Right atrium auricular region (tissue), 2 donors: ENCODE measurements at places on chromosomes 7 and 10. TPM values are rescaled to one million over a fixed set of nuclear protein-coding genes. Genes with fewer than 3 reads are reported as not detected.

DNA sequence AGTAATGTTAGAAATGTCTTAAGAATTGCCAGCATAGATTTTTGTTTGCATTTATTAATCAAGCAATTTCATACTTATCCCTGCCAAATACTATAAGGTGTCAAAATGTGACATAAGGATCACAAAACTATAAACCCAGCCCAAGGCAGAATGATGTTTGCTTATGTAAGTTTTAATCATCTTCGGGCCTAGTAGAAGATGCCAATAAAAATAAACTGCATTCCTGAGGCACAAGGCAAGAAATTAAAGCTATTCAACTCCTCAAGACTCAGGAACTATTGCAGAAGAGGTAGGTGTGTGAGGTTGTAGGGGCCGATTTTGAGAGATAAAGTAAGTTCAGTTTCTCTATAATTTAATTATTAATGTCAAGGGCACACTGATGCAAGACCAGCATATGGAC, 189.4 kb upstream of the AHR start:
- no peak for DNase-seq

DNA sequence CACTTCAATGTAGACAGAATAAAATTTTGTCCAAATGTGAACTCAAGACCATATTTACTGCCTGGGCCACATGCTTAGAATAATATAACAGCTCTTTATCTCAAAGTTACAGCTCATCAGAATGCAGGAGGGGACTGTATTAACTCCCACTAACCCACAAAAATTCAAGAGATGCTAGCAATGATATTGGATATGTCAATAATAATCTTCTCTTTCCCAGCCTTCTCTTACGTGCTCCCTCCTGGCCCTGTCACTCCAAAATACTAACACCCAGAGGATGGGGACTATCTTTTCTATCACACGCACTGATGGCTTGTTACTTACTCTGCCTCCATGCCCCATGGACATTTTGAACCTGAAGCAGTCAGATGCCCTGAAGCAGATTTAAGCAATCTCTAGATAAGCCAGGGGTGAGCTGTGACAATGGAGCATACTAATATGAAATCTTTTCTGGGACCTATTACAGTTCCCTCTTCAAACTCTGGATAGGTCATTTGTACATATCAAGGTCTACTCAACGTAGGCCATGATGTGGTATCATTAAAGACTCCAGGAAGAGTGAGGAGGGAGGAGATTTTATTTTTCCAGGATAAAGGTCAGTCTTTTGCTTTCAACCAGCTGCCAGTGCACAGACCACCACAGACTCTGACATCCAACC, 803.0 kb downstream of the GRM8 start:
- DNase-seq = no peak

DNA sequence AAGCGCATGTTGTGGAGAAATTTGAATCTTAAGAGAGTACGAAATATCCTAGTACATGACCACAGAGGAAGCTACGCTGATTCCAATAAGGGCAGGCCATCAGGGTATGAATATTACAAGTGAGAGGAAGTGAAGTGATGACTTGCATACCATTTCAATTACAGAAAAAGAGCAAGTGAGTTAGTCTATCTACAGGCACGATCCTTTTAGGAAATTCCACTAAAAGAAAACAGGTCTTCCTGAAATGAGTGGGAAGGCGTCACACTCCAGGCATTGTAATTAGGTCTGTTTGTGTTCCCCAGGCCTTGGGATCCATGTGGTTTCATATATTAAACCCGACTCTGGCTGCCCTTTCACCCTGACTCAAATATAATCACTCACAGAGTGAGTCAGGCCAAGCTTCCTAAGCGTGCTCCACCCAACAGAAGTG, 152.5 kb downstream of the SEMA3A start:
- no peak for DNase-seq

DNA sequence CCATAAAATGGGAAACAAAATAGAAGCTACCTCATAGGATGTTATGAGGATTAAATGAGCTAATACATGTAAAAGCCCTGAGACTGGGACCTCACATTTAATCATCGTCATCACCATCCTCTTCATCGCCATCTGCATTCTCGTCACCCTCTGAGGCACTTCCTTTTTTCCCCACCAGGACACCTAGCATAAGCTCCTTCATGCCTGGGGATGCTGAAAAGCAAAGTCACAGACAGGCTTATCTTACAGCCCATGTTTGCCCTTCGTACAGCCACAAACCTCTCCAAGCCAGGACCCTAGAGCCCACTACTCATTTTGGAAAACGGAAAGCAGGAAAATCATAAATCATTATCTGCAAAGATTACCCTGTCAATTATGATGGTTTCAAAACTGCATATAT, 249.6 kb downstream of the GPAM start:
- no peak for DNase-seq

GRCh38 chr7:74042746-74043522, 15.0 kb downstream of the ELN start:
- DNase-seq = no peak

DNA sequence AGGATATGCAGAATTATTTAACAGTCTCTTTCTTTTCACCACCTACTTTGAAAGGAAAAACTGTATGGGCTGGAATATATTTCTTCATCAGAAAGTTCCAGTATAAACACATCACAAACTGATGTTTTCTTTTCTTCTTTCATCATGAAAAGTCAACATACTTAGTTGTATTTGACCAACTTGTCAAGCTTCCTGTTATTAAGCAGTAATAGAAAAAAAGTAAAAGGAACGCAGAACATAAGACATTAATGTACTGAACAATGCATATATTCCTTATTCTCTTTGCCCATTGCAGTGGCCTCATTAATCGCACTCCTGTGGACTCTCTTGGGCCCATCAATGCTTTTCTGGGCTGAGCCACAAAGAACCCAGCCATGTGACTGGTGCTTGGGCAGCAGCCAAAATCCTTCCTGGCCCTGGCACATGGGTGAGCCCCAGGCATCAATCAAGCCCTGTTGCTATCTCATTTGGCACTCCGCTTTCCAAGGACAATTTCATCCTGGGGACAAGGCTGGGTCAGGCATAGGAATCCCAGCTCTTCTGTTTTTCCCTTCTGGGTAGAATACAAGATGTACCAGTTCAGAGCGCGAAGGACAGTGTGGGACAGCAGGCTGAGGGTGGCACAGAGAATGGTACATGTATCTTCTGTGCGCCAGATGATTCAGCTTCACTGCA, 42.3 kb downstream of the RHOBTB1 start:
- DNase-seq = peak; percentile 69

DNA sequence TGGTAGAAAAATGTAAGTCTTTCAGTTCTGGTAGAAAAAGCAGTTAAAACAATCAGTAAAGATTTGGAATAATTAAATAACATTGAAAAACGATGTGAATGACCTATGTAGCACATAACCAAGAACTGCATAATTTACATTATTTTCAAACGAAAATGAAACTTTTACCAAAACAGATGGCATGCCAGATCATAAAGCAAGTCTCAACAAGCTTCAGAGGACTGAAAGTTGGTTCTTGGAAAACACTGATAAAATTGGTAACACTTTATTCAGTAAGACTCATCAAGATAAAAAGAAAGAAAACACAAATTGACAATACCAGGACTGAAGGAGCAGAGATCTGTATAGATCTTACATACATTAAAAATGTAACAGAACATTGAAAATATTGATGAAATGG, 92.8 kb downstream of the VIPR2 start:
- DNase-seq = no peak

DNA sequence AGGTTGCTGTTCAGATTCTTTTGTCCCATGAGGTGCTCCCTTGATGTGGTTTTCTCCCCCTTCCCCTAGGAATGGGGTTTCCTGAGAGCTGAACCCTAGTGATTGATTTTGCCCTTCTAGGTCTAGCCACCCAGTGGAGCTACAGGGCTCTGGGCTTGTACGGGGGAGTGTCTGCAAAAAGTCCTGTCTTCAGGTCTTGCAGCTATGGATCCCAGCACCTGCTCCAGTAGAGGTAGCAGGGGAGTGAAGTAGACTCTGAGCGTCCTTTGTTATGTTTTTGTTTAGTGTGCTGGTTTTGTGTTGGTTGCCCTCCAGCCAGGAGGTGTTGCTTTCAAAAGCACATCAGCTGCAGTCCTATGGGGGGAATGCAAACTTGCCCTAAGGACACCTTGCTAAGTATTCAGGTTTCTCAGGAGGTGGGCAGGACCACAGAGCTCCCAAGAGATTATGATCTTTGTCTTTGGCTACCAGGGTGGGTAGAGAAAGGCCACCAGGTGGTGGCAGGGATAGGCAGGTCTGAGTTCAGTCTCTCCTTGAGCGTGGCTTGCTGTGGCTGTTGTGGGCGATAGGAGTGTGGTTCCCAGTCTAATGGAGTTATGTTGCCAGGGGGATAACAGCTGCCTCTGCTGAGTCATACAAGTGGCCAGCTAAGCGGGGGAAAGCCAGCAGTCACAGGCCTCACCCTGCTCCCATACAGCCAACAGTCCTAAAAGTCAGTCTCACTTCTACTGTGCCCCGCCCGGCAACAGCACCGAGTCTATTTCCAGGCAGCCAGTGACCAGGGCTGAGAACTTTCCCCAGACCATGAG, 92.4 kb upstream of the JCAD start:
- peak; percentile 84 for DNase-seq

GRCh38 chr7:138089080-138089901, 13.0 kb downstream of the AKR1D1 start:
- DNase-seq = no peak

DNA sequence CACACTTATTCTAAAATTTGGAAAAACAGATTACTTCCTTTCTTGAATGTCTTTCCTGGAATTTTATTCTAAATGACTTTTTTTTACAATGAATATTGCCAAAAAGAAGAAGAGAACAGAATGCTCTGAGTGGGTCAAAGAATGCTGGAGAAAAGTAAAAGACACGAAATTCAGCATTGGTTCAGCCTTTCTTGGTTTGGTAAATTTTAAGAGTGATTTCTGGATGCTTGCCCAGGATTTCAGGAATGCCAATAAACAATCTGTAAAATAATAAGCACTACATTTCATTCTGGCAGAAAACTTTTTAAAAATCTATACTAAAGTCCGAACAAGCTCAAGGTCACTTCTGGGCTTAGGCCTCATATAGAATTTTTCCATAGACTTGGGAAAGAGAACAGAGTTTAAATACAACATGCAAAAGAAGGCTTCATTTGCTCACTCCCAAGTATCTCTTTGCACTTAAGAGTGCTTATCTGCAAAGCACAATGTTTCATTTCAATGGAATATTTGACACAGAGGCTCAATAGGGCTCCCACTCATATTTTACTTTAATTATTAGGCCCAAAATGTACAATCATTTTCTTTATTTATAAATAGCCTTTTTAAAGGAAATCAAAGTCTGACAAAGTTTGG, 359.5 kb upstream of the ANKRD30A start:
- no peak for DNase-seq

DNA sequence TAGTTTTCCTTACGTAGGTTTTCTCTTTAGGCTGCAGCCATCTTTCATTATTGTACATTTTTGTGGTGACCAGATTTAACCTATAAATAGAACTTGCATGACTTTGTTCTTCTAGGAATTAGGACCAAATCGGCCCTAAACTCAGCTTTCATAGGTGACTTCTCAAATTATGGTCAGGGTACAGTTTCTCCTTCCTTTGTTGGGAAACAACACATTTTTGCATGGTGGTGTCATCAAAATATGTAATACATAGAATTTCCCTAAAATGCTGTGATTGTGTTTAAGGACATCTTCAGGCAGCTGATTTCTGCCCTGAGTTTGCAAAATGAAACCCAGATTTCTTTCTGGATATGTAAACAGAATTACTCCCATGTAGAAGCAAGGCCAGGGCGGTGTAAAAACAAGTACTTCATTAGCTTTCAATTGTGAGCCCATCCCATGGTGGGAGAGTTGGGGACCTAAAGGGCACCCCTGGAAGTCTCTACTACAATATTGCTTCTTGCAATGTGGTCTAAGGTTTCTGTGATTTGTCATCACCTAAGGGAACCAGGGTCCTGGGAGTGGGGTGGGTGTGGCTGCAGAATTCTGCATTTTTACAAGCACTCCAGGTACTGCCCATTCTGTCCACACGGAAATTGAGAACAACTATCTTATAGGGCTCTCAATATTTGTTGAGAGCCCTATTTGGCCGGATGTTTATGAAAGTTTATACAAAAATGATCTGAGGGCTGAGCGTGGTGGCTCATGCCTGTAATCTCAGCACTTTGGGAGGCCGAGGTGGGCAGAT, 121.0 kb upstream of the FAM171A1 start:
- no peak for DNase-seq

- no peak for DNase-seq
Observed at GRCh38 chr10:85235258-85235657, 906.9 kb downstream of the CCSER2 start.

DNA sequence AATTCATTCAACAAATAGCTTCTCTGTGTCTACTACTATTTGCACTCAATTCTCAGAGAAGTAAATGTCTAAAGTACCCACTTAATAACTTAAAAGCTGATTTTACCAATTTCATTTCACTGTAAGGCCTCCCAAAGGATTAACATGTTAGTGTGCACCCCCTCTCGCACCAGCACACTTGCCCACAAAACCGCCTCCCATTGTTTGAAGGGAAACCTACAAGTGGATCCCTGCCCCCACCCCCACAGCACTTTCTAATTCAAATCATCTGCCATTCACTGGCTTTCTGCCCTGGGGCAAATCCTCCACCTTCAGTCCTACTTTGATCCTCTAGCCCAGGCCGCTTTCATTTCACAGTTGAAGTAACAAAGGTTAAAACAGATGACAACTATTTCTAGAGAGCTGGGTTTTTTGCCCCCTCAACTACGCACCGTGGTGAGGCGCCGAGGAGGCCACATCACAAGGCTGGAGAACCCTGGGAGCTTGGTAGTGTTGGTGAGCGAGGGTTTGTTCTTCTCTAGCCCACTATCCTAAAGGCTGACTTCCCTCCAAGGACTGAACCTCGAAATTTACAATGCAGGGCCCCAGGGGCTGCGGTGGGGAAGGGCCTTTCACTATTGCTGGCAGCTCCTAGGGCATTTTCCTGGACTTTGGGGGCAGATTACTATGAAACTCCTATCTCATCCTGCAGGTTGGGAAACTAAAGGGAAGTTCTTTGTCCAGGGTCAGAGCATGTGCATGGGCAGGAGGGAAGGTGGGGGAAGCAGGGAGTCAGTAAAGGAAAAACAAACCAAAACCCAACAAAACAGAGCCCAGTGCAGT, 517.4 kb upstream of the ZMIZ1 start:
- DNase-seq = no peak

GRCh38 chr10:97019213-97019844, 166.4 kb downstream of the SLIT1 start:
- DNase-seq = no peak

DNA sequence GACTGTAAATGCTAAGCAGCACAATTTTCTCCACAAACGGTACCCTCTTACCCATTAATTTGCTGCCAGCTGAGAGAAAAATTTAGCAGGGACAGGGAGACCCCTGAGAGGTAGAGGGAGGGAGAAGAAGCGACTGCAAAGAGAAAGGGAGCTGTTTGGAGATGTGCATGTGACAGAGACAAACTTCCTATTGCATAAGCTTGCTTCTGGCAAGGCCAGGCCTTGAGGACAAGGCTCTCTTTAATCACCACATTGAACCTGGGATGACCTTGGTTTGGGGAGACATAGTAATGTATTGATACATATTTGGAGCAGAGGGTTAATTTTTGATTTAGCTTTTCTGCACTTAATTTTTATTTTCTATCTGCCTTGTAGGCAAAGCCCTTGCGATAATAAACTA, 31.1 kb upstream of the HIBADH start:
- DNase-seq = no peak

SCART1 gene
- total RNA-seq = 0.22 TPM

PIK3AP1 gene
- total RNA-seq = 3.1 TPM

C10orf71 gene
- 34.9 TPM for total RNA-seq

PLAU gene
- 4.6 TPM for total RNA-seq

NPC1L1 gene
- not detected for total RNA-seq

TBX20 gene
- 140 TPM for total RNA-seq

AEBP1 gene
- 84.4 TPM for total RNA-seq

IDI2 gene
- not detected for total RNA-seq
